ENCODE measurements at places on chromosomes 16 and 17.

- no peak for DNase-seq
Measured at GRCh38 chr17:36212966-36213365, 2.1 kb downstream of the CCL4L2 start.

DNA sequence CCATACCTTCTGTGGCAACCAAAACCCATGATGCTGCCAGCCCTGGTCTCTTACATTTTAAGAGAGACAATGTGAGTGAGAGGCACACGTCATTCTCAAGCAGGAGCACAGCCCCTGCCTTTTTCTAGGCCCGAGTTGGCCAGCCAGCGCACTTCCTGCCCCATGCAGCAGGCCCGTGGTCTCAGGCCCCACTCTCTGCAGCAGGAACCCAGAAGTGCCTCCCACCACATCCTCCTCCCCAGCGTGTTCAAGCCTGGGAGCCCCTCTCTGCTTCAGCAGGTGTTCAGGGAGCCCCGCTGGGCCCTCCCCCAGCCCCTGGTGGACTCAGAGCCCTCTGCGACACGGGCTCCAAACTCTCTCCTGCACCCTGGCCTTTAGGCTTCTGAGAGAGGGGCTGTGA is 30.5 kb downstream of the ITGAE start:
- DNase-seq, result no peak

- no peak for DNase-seq
Measured at GRCh38 chr16:12016291-12016947, 39.9 kb downstream of the SNX29 start.

DNA sequence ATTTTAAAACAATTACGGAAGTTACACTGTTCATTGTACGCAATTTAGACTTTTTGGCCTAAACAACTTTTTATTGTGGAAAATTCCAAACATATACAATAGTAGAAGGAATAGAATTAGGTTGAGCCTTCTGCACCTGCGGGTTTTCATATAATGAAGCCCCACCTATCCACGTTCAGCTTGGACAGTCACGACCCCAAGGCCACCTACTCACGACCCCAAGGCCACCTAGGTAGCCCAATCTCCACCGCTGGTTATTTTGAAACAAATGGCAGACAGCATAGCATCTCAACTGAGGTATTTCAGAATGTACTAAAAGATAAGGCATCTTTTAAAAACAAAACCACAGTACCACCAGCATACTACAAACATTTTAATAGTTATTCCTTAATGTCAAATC is 631 bp downstream of the NLRC5 start:
- DNase-seq, result no peak

DNA sequence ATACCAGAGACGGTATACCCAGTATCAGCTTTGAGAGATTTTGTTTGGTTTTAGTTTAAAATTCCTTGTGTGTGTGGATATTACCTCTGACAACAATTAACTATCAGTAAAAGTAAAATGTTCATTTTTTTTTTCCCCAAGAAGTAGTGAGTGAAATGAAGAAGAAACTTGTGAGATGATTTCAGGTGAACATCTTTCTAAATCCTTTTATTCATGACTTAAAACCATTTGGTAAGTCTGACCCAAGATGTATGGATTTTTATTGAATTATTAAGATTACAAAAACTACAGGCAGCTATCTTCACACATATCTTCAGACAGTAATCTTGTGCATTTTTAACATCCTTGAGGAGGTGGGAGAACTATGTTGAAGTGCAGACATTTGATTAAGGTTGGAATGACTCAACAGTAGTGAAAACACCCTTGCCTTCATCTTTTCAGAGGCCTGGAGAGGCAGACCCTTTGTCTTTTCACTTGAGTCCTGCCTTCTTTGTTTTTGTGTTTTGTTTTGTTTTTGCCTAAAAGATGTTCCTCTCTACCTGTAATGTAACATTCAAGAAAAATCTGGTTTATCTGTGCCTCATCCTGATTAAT is 240.3 kb upstream of the TBX2 start:
- no peak for DNase-seq

DNA sequence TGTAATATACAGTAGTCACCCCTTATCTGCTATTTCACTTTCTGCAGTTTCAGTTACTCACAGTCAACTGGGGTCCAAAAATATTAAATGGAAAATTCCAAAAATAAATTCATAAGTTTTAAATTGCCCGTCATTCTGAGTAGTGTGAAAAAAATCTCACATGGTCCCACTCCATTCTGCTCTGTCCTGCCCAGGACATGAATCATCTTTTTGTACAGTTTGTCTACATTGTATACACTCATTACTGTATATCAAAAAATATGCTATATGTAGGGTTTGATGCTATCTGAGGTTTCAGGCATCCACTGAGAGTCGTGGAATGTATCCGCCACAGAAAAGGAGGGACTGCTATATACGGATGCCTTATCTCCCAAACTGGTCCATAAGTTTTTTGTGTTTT is 16.0 kb upstream of the APPBP2 start:
- no peak for DNase-seq

GRCh38 chr16:78211946-78212345 is 112.5 kb downstream of the WWOX start:
- no peak for DNase-seq

DNA sequence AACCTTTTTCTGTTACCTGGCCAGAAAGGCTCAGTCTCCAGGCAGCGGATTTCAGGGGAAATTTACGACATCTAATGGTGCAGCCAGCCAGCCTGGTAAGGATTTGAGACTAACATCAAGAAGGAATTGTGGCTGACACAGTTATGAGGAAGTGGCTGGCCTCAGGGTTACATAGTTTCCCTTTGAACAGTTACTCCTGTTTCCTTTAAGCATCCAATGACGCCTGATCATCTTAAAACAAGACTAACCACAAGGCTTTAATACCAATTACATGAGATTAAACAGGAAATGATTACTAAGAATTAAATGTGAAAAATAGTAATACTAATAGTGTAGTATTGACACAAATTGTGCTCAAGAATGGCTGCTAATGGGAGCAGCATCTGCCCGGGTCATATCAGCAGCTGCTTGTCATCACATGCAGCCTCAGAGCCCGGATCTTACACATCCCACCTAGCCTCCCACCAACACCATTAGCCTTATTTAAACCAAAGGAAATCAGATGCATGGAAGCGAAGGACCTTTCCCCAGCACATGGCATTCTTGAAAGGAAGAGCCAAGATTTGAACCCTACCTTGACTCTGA is 431.8 kb downstream of the PMP22 start:
- no peak for DNase-seq

DNA sequence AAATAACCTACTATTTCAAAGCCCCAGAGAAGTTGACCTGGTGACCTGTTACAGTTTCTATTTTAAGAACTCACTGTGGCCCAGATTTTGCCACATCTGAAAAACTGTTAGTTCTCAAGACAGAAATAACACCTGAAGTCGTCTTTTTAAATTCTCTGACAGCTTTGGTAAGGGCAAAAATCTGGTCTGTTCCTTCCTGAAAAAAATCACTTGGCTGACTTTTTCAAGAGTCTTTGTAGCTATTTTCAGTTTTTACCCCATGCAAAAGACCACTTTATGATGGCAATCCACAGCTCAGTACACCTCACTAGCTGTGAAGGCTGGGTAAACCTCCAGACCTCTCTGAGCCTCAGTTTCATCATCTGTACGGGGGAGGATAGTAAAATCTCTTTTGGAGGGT is 60.7 kb upstream of the SREBF1 start:
- no peak for DNase-seq

- DNase-seq, result no peak
Measured at GRCh38 chr17:10121971-10122707, 76.3 kb downstream of the GAS7 start.

GRCh38 chr16:89426736-89427530 is 63.4 kb downstream of the ANKRD11 start:
- no peak for DNase-seq

- no peak for DNase-seq
Measured at GRCh38 chr17:17636272-17636885, 44.9 kb upstream of the PEMT start.

DNA sequence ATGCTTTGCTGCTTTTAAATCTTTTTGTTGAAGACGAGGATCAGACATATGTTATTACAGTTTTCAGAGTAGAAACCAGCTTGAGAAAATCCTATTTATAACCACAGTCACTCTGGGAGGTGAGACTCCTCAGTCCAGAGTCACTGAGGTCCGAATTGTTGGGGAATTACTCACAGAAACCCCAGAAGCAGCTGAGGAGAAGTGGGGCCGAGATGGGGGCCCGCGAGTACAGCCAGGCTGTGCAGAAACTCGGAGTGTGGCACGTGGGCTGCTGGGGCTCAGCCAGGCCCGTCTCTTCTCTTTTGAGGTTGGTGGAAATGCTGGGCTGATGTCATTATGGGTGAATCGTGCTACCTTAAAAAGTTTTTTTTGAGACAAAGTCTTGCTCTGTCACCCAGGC is 14.4 kb upstream of the GNG13 start:
- DNase-seq, result no peak

GRCh38 chr17:41492351-41492750 is 2.6 kb upstream of the KRT36 start:
- no peak for DNase-seq

DNA sequence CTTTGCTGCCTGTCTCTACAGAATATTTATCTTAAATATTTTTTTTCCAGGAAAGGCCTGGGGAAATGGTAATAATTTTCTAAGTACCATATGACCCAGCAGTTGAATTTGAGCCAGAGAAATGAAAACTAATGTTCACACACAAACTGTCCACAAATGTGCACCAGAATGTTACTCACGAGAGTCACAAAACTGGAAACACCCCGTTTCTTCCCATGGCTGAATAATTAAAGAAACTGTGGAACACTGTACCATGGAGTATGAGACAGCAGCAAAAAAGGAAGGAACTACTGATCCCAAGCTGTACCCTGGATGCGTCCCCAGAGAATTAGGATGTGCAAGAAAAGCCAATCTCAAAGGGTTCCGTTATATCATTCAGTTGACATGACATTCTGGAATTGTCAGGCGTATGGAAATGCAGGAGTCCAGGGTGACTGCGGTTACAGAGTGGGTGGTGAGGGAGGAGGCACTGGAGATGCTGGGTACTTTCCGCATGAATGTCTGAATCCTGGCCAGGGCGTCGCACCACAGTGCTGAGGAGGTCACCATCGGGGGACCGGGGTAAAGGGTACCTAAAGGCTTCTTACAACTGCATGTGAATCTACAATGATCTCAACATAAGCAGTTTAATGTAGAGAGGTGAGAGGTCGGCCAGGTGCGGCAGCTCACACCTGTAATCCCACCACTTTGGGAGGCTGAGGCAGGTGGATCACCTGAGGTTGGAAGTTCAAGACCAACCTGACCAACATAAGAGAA is 34.5 kb downstream of the USP22 start:
- no peak for DNase-seq

- no peak for DNase-seq
Measured at GRCh38 chr17:80594431-80595269, 50.0 kb downstream of the RPTOR start.

GRCh38 chr17:56786989-56787482 is 46.7 kb downstream of the C17orf67 start:
- no peak for DNase-seq

DNA sequence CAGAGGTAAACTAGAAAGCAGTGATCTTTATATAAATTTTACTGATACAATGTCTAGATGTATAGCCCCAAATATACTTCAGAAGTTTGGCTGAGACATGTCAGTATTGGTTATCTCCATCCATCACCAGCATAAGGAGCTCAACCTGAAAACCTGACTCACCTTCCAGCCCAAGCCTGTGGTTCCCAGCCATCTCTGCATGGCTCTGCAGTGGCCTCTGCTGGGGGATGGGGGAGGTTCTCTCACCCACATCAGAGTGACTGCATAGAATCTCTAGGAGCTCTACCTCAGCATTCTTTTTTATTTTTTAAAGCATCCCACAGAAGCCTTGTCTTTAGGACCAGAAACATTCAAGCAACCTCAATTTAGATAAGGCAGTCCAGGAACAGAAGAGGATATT is 27.3 kb downstream of the USP7 start:
- no peak for DNase-seq

GRCh38 chr17:40962059-40962561 is 4.6 kb downstream of the KRT39 start:
- no peak for DNase-seq

DNA sequence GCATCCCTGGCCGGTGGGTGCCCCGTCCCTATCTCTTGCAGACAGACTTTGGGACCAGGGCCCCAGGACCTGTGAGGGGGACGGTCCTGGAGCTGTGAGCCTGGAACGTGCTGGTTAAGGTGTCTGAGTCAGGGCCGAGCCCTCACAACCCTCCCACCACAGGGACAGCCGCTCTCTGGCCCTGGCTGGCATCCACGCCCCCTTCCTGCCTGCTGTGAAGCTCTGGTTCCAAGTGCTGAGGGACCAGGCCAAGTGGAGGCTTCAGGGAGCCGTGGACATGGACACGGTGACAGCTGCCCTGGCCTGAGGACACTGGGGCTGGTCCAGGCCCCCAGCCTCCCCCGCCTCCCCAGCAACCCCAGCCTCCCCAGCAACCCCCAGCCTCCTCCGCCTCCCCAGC is 6.6 kb downstream of the TSR3 start:
- DNase-seq, result no peak

GRCh38 chr17:6526362-6527152 is 29.8 kb downstream of the PITPNM3 start:
- DNase-seq, result no peak

DNA sequence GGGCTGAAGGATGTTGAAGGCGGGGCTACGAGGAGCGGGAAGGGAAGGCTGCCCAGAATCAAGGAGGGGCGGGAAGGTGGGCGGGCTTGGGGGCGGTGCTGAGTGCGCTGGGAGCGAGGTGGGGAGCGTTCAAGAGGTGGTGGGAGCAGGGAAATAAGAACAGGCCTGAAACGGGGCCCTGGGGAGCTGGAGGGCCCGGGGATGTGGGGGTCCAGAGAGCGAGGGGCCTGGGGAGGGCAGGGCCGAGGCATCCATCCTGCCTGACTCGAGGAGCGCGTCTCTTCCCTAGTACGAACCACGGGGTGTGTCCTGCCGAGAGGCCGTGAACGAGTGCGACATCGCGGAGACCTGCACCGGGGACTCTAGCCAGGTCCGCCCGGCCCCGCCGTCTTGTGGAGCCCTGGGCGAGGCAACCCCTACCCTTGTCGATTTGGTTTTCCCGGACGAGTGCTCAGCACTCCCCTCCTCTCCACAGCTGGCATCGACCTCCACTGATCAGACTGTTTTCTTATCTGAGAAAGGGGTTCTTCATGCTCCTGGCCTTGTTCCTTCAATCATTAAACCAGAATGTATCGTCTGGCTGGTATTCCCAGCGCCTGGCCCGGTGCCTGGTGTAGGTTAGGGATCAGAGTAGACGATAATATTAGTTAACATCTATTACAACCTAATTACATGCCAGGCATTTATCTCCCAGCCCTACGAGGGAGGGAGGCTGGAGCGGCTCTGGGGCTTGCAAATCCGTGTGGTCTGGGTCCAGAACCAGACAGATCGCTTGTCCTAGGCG is 17.2 kb downstream of the ADAM11 start:
- peak; percentile 43 for DNase-seq

Data from NCI-H1092 treated with DMSO at 0.1 percent for 48 hours (cell line).